Ascending aorta (tissue), 2 donors: ENCODE measurements at places on chromosomes 6 and 20. TPM values are rescaled to one million over a fixed set of nuclear protein-coding genes. Genes with fewer than 3 reads are reported as not detected.

- no peak for DNase-seq
- H3K36me3 ChIP-seq = no peaks in the 10 kb centered on the region
- no peak overlapping the region for H3K4me3 ChIP-seq
- no peaks in the 10 kb centered on the region for H3K27me3 ChIP-seq
- no peaks in the 10 kb centered on the region for H3K4me1 ChIP-seq
- H3K27ac ChIP-seq = no peak overlapping the region
Observed at GRCh38 chr6:30998785-30999184, 11.5 kb upstream of the MUC22 start.

DNA sequence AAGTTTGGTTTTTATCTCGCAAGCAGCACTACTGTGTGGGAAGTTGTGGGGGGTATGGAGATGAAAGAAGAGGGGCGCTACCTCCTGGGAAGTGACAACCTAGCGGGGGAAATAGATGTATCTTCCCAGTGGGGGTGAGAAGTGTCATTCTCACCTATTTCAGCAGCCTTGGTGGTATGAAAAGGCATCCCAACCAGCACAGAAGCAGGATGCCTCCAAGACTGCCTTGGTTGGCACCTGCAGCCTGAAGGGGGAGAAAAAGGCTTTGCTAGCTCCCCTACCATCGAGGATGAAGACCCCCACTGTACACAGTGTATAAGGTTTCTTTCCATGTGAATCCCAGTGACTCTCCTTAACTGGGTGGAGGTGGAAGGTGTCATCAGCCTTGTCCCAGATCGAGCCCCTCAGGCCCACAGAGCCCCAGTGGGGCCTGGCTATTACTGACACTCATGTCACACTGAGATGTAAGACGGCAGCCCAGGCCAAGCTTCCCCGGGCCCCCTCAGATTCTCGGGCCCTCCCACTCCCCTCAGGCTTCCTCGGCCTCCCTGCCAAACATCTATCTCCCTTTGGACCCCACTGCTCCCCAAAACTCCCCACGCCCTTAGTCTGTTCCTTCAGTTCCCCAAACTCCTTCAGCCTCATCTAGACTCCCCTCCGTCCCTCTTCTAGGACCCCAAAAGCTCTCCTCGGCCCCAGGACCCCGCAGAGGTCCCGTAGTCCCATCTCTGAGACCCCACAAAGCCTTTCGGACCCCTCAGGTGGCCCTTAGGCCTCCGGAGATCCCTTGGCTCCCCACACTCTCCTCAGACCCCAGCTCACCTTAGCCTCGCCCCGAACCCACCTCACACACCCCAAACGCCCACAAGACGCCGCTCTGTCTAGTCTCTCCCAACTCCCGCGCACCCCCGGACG, 688 bp downstream of the COMMD7 start:
- no peak for DNase-seq
- peak overlapping the region; percentile 89 for H3K27ac ChIP-seq
- no peaks in the 10 kb centered on the region for H3K36me3 ChIP-seq
- H3K4me3 ChIP-seq = peak overlapping the region; percentile 96
- H3K27me3 ChIP-seq = no peaks in the 10 kb centered on the region

DNA sequence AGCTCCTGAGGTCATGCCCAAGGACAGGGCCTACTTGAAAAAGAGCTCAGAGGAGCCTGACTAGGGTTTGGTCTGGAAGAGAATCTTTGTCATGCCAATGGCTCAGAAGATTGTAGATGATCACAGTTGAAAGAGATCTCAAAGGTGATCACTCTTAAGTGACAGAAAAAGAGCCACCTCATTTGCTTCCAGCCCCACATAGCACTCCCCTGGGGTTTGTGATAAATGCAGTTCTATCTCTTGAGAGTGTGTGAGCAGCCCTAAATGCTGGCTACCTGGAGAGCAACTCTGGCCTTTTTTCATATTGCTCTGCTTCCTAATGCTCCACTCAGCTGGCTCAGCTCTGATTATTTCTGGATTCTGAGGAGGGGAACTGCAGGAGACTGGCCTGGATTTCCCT, 39.3 kb downstream of the KLHL32 start:
- no peak overlapping the region for H3K27ac ChIP-seq
- no peak for DNase-seq
- H3K4me1 ChIP-seq = no peaks in the 10 kb centered on the region
- H3K36me3 ChIP-seq = no peaks in the 10 kb centered on the region
- no peaks in the 10 kb centered on the region for H3K27me3 ChIP-seq

GRCh38 chr20:61933951-61934715, 131.5 kb downstream of the TAF4 start:
- H3K4me3 ChIP-seq = no peak overlapping the region
- no peaks in the 10 kb centered on the region for H3K4me1 ChIP-seq
- no peaks in the 10 kb centered on the region for H3K36me3 ChIP-seq
- H3K27me3 ChIP-seq = no peaks in the 10 kb centered on the region
- H3K27ac ChIP-seq = no peak overlapping the region

The PLG gene
- total RNA-seq = 10.7 TPM

The HLA-DMB gene
- total RNA-seq = 26.8 TPM

The DHX16 gene
- total RNA-seq = 39.2 TPM

DNA sequence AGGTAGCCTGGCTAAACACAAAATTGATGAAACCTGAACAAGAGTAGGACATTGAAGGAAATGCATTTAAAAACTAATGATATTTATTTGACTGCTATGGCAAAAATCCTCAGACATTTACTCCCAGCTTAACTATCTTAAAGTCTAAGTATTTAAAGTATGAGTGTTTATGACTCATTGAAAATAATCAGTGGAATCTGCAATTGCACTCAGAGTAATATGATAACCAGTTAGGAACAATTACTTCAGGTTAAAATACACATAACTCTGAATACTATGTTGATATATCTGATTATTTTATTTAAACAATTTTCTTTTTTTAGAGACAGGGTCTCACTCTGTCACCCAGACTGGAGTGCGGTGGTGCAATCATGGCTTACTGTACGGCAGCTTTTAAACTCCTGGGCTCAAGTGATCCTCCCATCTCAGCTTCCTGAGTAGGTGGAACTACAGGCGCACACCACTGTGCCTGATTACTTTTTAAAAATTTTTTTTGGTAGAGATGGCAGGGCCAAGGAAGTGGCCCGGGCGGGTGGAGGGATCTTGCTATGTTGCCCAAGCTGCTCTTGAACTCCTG, 43.9 kb downstream of the FILIP1 start:
- H3K27me3 ChIP-seq = no peaks in the 10 kb centered on the region
- no peak overlapping the region for H3K4me3 ChIP-seq
- no peak overlapping the region for H3K27ac ChIP-seq
- DNase-seq = no peak

GRCh38 chr20:35831029-35831428, 59.2 kb downstream of the PHF20 start:
- no peaks in the 10 kb centered on the region for H3K36me3 ChIP-seq
- H3K4me3 ChIP-seq = no peak overlapping the region
- no peak overlapping the region for H3K27ac ChIP-seq
- no peaks in the 10 kb centered on the region for H3K4me1 ChIP-seq
- DNase-seq = no peak
- no peaks in the 10 kb centered on the region for H3K27me3 ChIP-seq

GRCh38 chr6:135162678-135163439, 18.2 kb upstream of the MYB start:
- no peaks in the 10 kb centered on the region for H3K4me1 ChIP-seq
- H3K27me3 ChIP-seq = no peaks in the 10 kb centered on the region
- DNase-seq = no peak
- no peak overlapping the region for H3K4me3 ChIP-seq
- H3K27ac ChIP-seq = no peak overlapping the region

The TTBK1 gene
- total RNA-seq = not detected

- H3K27ac ChIP-seq = no peak overlapping the region
- H3K4me1 ChIP-seq = no peaks in the 10 kb centered on the region
- DNase-seq = no peak
- no peaks in the 10 kb centered on the region for H3K36me3 ChIP-seq
Observed at GRCh38 chr6:219019-219570, 73.2 kb upstream of the DUSP22 start.

DNA sequence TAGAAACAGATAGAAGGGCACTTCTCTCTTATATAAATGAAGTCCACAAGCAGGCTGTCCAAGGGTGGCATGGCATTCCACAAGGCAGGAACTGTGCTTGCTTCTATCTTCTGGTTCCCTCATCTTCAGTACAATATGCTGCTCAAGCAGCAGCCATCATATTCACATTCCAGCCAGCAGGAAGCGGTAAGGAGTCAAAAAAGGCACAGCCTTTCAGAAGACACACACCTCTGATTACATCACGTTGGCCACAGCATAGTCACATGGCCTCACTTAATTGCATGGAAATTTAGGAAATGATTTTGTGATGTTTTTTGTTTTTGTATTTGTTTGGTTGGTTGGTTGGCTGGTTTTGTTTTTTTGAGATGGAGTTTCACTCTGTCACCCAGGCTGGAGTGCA, 19.0 kb downstream of the REM1 start:
- H3K4me3 ChIP-seq = no peak overlapping the region
- H3K36me3 ChIP-seq = no peaks in the 10 kb centered on the region
- no peak for DNase-seq
- H3K4me1 ChIP-seq = peaks cover 18% of the 10 kb centered on the region

GRCh38 chr6:46690911-46691451, 3.3 kb downstream of the TDRD6 start:
- H3K27ac ChIP-seq = no peak overlapping the region
- H3K36me3 ChIP-seq = no peaks in the 10 kb centered on the region
- H3K27me3 ChIP-seq = no peaks in the 10 kb centered on the region
- H3K4me3 ChIP-seq = no peak overlapping the region

DNA sequence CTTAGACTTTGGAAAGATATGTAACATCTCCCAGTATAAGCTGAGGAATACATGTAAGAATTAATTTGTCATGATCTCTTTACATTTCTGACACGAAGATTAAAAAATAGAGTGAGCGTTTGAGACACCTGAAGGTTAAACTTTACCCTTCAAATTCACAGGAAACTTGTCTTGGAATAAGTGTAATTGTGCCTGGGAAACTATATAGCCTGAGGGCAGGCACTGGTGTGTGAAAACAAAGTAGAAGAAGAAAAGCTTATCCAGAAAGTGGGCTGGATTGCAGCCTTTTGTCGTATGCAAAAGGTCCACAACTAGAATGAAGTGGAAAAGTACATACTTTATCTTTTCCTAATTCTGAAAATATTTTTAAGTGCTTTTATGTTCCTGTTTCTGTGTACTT, 275.7 kb upstream of the TCF21 start:
- H3K27ac ChIP-seq = no peak overlapping the region
- DNase-seq = no peak
- no peak overlapping the region for H3K4me3 ChIP-seq
- H3K4me1 ChIP-seq = no peaks in the 10 kb centered on the region

GRCh38 chr20:24897974-24898373, 51.1 kb upstream of the CST7 start:
- H3K36me3 ChIP-seq = no peaks in the 10 kb centered on the region
- no peaks in the 10 kb centered on the region for H3K4me1 ChIP-seq
- no peak for DNase-seq
- H3K4me3 ChIP-seq = no peak overlapping the region

The ERVFRD-1 gene
- not detected for total RNA-seq

DNA sequence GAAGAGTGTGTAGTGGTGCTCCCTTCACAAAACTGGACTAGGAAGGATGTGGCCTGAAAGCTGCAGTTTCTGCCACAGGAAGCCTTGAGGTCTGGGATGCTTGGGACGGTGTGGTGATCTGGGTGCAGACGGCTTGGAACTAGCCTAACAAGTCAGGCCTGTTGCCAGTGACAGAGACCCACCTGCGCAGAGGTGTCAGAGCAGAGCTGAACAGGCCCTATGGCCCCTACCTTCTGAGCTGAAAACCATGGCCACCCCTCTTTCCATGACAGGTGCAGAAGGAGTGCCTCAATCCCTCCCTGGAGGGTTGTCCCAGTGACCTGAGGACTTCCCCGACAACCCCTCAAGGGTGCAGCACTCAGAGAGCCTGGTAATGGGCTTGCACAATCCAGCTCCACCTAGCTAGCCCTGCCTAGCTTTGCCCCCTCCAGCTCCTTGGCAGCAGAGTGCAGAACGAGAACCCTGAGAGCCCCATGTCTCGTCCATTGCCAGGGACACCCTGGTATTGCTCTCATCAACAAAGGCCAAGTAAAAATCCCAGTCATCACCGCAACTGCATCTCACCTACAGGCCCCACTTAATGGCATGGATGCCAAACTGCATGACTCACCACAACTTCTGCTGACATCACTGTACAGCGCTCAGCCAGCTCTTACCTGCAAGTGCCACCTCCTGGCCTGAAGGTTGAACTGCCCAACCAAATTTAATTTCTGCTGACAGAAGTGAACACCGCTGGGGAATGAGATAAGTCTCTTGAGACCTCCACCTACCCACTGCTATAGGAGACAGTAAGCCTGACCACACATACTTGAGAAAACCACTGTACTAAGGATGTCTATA, 563.1 kb downstream of the TFAP2A start:
- no peak overlapping the region for H3K27ac ChIP-seq
- no peak overlapping the region for H3K4me3 ChIP-seq
- no peaks in the 10 kb centered on the region for H3K36me3 ChIP-seq
- H3K4me1 ChIP-seq = no peaks in the 10 kb centered on the region
- DNase-seq = no peak

The TBXT gene
- total RNA-seq = not detected

DNA sequence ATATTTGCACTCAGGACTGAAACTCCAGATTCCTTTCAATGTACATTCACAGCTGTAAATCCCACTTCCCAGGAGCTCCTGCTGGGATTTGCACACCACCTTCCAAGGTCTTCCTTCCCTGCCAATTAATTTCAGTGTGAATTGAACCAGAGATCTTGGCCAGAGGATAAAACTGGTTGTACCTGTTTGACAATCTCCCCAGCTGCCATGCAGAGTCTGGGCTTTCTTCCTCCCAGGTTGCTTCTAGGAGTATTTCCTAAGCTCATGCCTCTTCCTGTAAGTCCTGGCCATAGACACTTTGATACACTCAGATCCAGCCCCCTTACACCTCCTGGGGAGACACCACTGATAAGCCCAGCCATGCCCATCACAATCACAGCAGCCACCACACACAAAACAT, 15.6 kb downstream of the MAFB start:
- no peak for DNase-seq
- no peaks in the 10 kb centered on the region for H3K27me3 ChIP-seq
- H3K4me3 ChIP-seq = no peak overlapping the region
- H3K27ac ChIP-seq = no peak overlapping the region
- H3K4me1 ChIP-seq = no peaks in the 10 kb centered on the region

DNA sequence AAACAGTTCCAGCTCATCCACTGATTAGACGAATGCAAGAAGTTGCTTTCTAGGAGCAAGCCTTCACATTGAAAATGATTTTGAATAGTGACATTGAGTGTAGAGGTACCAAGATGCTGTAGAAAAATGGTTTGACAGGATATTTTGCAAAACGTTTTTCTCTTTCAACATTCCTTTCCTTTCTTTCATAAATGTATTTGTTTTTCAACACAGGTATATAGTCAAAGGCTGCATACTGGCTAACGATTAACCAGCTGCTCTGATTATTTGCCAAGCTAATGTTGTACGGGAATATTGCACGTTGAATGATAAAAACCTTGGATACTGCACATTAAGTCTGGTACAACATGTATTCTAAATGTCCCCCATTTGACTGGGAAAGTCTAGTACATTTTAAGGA, 78.8 kb upstream of the TENT5A start:
- no peak for DNase-seq
- no peak overlapping the region for H3K4me3 ChIP-seq
- no peaks in the 10 kb centered on the region for H3K36me3 ChIP-seq
- H3K27me3 ChIP-seq = no peaks in the 10 kb centered on the region
- no peaks in the 10 kb centered on the region for H3K4me1 ChIP-seq
